ENCODE measurements at places on chromosomes 2 and 18.
A peak's percentile ranks its signal among the peaks of the same experiment; 100 is the strongest.

DNA sequence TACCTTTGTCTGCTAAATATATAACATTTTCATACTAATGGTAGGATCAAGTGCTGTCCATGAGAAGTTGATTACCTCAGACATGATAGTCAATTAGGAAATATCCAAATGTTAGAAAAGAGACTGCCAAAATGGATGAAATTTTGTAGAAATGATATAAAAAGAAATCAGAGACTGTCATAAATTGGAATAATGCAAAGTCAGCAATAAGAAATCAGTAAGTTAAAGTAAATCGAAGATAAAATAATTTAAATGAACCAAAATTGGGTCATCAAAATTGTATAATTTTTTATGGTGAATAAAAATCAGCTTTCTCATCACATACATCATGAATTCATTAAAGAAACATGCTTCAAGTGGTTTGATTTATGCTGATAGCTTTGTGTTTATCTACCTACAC, 165.3 kb upstream of the CDH2 start:
- no peak overlapping the region for H3K27ac ChIP-seq
- no peak overlapping the region for H3K4me3 ChIP-seq
- no peaks in the 10 kb centered on the region for H3K27me3 ChIP-seq

DNA sequence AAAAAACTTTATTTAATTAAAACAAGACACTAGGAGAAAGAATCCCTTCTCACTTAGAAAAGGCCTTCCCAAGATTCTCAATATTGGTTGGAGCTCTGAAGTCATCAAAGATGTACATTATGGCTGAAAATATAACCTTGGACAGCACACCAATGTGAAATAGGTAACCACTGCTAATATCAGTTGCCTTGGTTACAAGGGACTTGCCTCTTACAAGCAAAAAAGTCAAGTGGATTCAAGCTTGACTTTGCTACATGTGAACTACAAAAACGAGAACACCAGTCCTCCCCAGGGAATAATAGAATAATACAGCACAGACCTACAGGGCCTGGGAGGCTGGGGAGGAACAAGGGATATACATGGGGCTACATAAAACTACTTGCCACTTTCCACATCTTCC, 46.1 kb downstream of the NABP1 start:
- no peaks in the 10 kb centered on the region for H3K4me1 ChIP-seq
- H3K27me3 ChIP-seq = no peaks in the 10 kb centered on the region
- H3K36me3 ChIP-seq = no peaks in the 10 kb centered on the region
- no peak overlapping the region for H3K4me3 ChIP-seq

DNA sequence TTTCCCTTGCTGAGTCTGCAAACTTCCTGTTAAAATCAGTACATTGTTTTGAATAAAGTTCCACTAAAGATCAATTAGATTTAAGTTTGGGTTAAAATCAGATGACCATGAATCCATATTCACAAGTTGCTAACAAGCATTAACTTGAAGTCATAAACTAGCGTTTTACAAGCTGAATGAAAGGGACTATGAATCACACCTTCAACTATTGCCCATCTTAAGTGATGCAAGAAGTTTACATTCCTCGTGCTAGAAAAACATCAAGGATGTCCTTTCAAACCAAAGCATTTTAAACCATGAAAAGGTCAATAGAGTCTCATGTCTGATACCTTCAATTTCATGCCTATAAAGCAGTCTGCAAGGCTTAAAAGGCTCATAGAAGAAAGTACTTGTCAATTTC, 257.2 kb upstream of the SYT4 start:
- H3K4me3 ChIP-seq = no peak overlapping the region
- no peaks in the 10 kb centered on the region for H3K27me3 ChIP-seq
- H3K4me1 ChIP-seq = no peaks in the 10 kb centered on the region
- no peaks in the 10 kb centered on the region for H3K36me3 ChIP-seq
- H3K27ac ChIP-seq = no peak overlapping the region
- DNase-seq = no peak

DNA sequence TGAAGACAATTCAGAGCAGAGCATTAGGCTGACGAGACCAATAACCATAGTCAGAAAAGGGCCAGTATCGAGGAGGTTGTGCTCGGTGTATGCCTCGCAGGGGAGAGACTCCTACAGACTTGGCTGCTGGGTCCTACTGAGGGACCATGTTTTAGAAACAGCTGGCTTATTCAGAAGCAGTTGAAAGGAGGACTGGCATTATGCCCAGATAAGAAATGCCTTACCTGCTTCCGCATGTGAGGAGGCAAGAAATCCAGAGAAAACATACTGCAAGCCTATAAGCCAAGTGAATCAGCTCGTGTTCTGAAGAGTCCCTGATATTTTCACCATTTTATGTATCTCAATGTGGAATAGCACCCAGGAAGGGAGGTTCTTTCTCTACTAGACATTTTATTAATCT, 434.7 kb downstream of the GRB14 start:
- DNase-seq = no peak
- H3K36me3 ChIP-seq = no peaks in the 10 kb centered on the region
- no peak overlapping the region for H3K27ac ChIP-seq
- no peaks in the 10 kb centered on the region for H3K4me1 ChIP-seq
- no peaks in the 10 kb centered on the region for H3K27me3 ChIP-seq

- no peak overlapping the region for H3K27ac ChIP-seq
- DNase-seq = no peak
- no peaks in the 10 kb centered on the region for H3K4me1 ChIP-seq
Observed at GRCh38 chr2:234279637-234280036, 217.2 kb downstream of the ARL4C start.

DNA sequence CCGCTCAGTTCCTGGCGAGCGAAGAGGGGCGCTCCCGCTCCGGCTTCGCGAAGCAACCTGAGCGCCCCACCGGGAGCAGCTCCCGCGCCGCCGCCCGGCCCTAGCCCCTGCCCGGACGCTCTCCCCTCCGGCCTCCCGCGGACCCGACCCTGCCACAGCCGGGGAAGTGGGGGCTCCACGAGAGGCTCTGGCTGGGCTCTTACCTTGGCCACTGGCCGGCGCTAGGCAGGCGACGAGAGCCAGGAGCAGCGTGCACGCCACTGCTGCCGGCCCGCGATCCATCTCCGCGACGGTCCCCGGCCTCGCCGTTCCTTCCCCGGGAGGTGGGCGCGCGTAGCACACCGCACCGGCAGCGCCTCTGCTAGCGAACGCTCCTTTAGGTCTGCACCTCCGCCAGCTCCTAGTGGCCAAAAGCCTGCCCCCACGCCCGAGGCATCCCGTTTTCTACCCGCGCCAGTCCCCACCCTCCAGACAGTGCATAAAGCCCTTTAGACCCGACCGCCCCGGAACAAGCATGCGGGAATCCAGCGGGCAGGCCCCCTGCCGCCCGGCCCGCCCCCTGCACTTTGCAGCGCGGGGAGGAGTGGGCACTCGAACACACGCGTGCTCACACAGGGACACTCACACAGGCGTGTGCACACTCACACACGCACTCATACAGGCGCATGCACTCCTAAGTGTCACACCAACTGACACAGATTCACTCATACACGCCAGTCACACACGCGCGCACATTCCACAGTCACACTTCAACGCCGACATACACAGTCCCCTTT, at the start of gene LRP2:
Gene LRP2, minus strand, starts transcription at position 417 of the 776 bp plus-strand sequence. Its CDS starts 135 bp downstream, at position 282.
- H3K4me1 ChIP-seq = peaks cover 8% of the 10 kb centered on the region
- no peak within 1 kb of the TSS for H3K27ac ChIP-seq
- H3K36me3 ChIP-seq = no peaks in the 10 kb centered on the region
- peak within 1 kb of the TSS; percentile 56 for H3K4me3 ChIP-seq
- peaks cover 5% of the 10 kb centered on the region for H3K27me3 ChIP-seq

- H3K27me3 ChIP-seq = no peaks in the 10 kb centered on the region
- H3K27ac ChIP-seq = no peak overlapping the region
- no peak for DNase-seq
Observed at GRCh38 chr18:28382215-28382879, 205.4 kb upstream of the CDH2 start.

GRCh38 chr2:238182362-238182761, 21.1 kb downstream of the ILKAP start:
- H3K27me3 ChIP-seq = no peaks in the 10 kb centered on the region
- peaks cover 29% of the 10 kb centered on the region for H3K36me3 ChIP-seq
- no peak overlapping the region for H3K27ac ChIP-seq
- no peak overlapping the region for H3K4me3 ChIP-seq
- H3K4me1 ChIP-seq = no peaks in the 10 kb centered on the region

GRCh38 chr2:177680866-177681712, 288.5 kb downstream of the AGPS start:
- no peak for DNase-seq
- no peaks in the 10 kb centered on the region for H3K27me3 ChIP-seq
- H3K4me3 ChIP-seq = no peak overlapping the region
- H3K4me1 ChIP-seq = peaks cover 3% of the 10 kb centered on the region
- H3K27ac ChIP-seq = no peak overlapping the region

GRCh38 chr2:159208438-159208837, 78.1 kb downstream of the WDSUB1 start:
- no peaks in the 10 kb centered on the region for H3K27me3 ChIP-seq
- H3K4me1 ChIP-seq = no peaks in the 10 kb centered on the region
- no peak overlapping the region for H3K27ac ChIP-seq

GRCh38 chr2:44778221-44778654, 163.3 kb upstream of the SIX3 start:
- H3K36me3 ChIP-seq = no peaks in the 10 kb centered on the region
- no peak overlapping the region for H3K27ac ChIP-seq
- peak; percentile 47 for DNase-seq

GRCh38 chr2:118340103-118340502, 251.8 kb downstream of the INSIG2 start:
- no peak overlapping the region for H3K4me3 ChIP-seq
- no peaks in the 10 kb centered on the region for H3K4me1 ChIP-seq
- H3K27me3 ChIP-seq = no peaks in the 10 kb centered on the region
- no peaks in the 10 kb centered on the region for H3K36me3 ChIP-seq
- H3K27ac ChIP-seq = no peak overlapping the region
- DNase-seq = no peak

DNA sequence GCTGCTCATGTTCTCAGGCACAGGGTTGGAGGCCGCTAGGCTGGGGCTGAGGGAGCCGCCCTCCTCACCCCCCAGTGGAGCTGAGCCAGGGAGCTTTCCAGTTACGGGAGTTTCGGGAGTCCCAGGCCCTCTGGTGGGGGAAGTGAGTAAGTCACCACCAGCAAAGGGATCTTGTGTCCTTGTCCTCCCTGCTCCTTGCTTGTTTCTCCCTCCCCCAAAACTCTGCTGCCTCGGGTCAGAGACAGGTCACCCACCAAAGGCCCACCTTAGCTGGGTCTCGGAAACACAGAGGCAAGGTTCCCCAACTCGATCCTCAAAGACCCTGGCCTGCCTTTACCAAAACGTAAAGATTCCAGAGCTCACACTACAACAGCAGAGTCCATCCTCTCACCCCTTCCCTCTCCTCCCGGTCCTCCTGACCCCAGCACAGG, 60.5 kb upstream of the POMC start:
- H3K36me3 ChIP-seq = peaks cover 4% of the 10 kb centered on the region
- no peak overlapping the region for H3K4me3 ChIP-seq
- no peaks in the 10 kb centered on the region for H3K27me3 ChIP-seq
- peak; percentile 70 for DNase-seq
- no peaks in the 10 kb centered on the region for H3K4me1 ChIP-seq

GRCh38 chr2:202346180-202346579, 29.9 kb upstream of the BMPR2 start:
- H3K27me3 ChIP-seq = no peaks in the 10 kb centered on the region
- no peak for DNase-seq
- no peak overlapping the region for H3K4me3 ChIP-seq
- no peaks in the 10 kb centered on the region for H3K4me1 ChIP-seq

- no peaks in the 10 kb centered on the region for H3K4me1 ChIP-seq
- no peak for DNase-seq
- H3K27ac ChIP-seq = no peak overlapping the region
- H3K27me3 ChIP-seq = no peaks in the 10 kb centered on the region
- no peak overlapping the region for H3K4me3 ChIP-seq
Observed at GRCh38 chr18:55219059-55219458, 259.8 kb upstream of the CCDC68 start.

DNA sequence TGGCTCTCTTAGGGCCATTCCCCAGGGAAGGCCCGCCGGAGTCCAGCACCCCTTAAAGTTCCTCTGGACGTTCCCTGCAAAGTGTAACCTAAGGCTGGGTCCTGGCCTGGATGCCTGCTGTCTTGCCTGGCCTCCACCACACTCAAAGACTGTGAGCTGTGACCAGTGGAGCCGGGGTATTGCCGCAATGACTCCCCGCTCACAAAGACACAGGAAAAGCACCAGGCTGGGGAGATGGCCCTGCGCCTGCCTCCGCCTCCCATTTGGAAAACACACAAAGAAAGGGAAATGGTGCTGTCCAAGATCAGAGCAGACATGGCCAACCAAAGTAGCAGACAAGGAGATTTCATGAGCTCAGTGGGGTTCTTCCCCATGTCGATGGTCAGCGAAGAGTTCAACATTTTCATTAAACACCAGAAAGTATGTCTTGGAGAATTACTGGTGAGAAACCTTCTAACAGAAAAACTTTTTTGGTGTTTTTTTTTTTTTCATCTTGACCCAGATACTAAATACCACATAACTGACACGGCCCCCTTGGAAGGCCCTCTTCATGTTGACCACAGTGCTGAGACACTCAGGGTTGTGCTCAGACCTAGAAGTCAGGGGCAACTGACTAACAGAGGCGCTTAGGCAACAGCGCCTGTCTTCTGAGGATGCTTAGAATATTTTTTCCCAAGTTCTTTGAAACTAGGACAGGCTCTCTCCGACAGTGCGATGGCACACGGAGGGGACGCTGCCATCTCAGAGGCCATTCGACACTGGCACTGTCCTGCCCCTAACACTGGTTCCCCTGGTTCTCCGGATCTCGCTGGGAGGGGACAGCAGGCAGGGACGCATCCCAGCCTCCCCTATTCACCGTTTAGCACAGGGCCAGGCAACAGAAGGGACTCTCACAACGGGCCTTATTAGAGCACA, 226.4 kb upstream of the ID2 start:
- no peak overlapping the region for H3K4me3 ChIP-seq
- no peaks in the 10 kb centered on the region for H3K27me3 ChIP-seq
- peaks cover 37% of the 10 kb centered on the region for H3K4me1 ChIP-seq
- no peak for DNase-seq
- H3K27ac ChIP-seq = peak overlapping the region; percentile 68

DNA sequence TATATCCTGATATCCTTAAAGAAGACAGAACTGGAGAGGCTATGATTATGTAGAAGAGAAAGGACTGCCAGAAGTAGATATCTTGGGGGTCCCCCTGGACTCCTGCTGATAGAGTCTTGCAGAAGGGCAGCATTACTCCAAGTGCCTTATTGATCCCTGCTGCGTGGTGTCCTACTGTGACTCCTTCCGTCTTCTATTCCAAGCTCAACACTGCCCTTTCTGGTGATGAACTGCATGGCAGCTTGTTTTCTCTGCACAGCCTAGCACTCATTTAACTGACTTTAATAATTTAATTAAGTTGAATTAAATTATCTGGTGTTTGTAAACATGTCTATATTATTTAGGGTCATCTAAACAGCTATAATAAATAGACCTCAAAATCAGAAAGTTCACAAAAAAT, 194.1 kb upstream of the DSEL start:
- peak; percentile 47 for DNase-seq
- H3K4me3 ChIP-seq = no peak overlapping the region
- H3K27ac ChIP-seq = no peak overlapping the region
- H3K4me1 ChIP-seq = no peaks in the 10 kb centered on the region
- no peaks in the 10 kb centered on the region for H3K27me3 ChIP-seq

All from small intestine (tissue), 16 donors.